ENCODE measurements at places on chromosomes 7 and 10. TPM values are rescaled to one million over a fixed set of nuclear protein-coding genes. Genes with fewer than 3 reads are reported as not detected.

The LRMDA gene
- under 0.01 TPM for total RNA-seq

The OR6V1 gene
- total RNA-seq: not detected

The NPTX2 gene
- total RNA-seq: 0.43 TPM

The TAS2R41 gene
- not detected for total RNA-seq

The ITIH2 gene
- total RNA-seq: not detected

The ELFN1 gene
- 1.6 TPM for total RNA-seq

The KCP gene
- not detected for total RNA-seq

The AGMO gene
- not detected for total RNA-seq

The UBTD1 gene
- total RNA-seq: 30.3 TPM

The SYNPO2L gene
- 0.43 TPM for total RNA-seq

The TMEM248 gene
- 123 TPM for total RNA-seq

The FUOM gene
- total RNA-seq: 7.3 TPM

The TMEM270 gene
- not detected for total RNA-seq

The PRSS37 gene
- total RNA-seq: not detected

The TMEM273 gene
- not detected for total RNA-seq

The TNRC18 gene
- 78.0 TPM for total RNA-seq

The OR2F1 gene
- not detected for total RNA-seq

The GIMAP5 gene
- total RNA-seq: not detected

The ORC5 gene
- 20.6 TPM for total RNA-seq

The CHST15 gene
- total RNA-seq: 16.4 TPM

The ZNF736 gene
- 7.4 TPM for total RNA-seq

The CPXM2 gene
- not detected for total RNA-seq

The TRIM24 gene
- total RNA-seq: 10.3 TPM

The ACBD7 gene
- 1.3 TPM for total RNA-seq

The UCN3 gene
- not detected for total RNA-seq

The MSS51 gene
- total RNA-seq: 1.3 TPM

The POLR2J2 gene
- total RNA-seq: 4.8 TPM

The ATOH7 gene
- total RNA-seq: under 0.01 TPM

The MSRB2 gene
- 11.9 TPM for total RNA-seq

The HOXA6 gene
- total RNA-seq: 10.6 TPM

The ICA1 gene
- total RNA-seq: 4.3 TPM

The HGF gene
- 60.6 TPM for total RNA-seq

The SAMD9L gene
- total RNA-seq: 18.0 TPM

The MYOF gene
- 263 TPM for total RNA-seq

The ACADSB gene
- total RNA-seq: 4.2 TPM

The MCM7 gene
- total RNA-seq: 73.8 TPM

The MLLT10 gene
- 46.4 TPM for total RNA-seq

The NKX1-2 gene
- not detected for total RNA-seq

The TAS2R3 gene
- 1.3 TPM for total RNA-seq

The IFIT1B gene
- not detected for total RNA-seq

The SPDYE11 gene
- total RNA-seq: not detected

The ADRB1 gene
- total RNA-seq: not detected

The MOGAT3 gene
- total RNA-seq: not detected

The C1QL3 gene
- not detected for total RNA-seq

The METTL27 gene
- total RNA-seq: 1.6 TPM

The DNTT gene
- not detected for total RNA-seq

The ZP3 gene
- total RNA-seq: 0.86 TPM

The AIFM2 gene
- total RNA-seq: 7.8 TPM

The FAM25A gene
- total RNA-seq: not detected

The RNF148 gene
- total RNA-seq: 0.64 TPM

The CNPY1 gene
- not detected for total RNA-seq

The AZGP1 gene
- not detected for total RNA-seq

All from fibroblast of villous mesenchyme (primary cell).